GM13977 (cell line): ENCODE measurements at places on chromosomes 1 and 21.

DNA sequence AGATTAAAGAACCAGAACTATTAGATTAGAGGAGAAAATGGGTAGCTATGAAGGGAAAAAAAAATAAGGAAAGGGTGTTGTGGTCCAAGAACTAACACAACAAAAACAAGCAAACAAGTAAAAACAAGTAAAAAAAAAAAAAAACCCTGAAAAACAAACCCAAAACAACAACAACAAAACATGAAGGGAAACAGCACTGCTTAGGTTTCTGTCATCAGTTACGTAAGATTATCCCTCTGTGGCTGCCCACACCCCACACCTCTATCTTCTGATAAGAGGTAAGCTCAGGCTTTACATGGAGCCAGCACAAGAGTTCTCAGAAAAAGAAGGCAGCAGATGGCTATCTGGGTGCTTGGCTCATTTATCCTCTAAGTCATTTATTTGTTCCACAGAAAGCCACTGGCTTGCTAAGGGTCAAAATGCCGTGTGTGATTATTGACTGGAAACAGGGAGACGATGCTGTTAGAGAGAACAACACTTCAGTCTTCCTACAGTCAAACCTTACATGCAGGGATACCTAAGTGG, 57.5 kb downstream of the KIAA0319L start:
- no peak for DNase-seq

GRCh38 chr1:65149351-65150107, 1.5 kb downstream of the AK4 start:
- DNase-seq, result no peak

DNA sequence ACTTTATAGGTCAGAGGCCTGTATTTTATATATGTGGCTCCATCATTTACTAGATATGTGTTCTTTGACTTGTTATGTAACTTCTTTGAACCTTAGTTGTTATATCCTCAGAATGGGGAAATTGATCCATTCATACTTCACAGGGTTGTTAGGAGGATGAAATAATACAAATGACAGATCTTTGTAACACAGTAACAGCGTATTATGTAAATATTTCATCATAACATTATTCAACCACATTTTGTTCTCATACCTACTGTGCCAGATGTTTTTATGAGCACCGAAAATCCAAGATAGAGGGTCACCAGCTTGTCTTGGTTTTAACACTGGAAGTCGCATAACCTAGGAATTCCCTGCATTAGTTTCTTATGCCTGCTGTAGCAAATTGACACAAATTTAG, 3.3 kb downstream of the SUCO start:
- no peak for DNase-seq

DNA sequence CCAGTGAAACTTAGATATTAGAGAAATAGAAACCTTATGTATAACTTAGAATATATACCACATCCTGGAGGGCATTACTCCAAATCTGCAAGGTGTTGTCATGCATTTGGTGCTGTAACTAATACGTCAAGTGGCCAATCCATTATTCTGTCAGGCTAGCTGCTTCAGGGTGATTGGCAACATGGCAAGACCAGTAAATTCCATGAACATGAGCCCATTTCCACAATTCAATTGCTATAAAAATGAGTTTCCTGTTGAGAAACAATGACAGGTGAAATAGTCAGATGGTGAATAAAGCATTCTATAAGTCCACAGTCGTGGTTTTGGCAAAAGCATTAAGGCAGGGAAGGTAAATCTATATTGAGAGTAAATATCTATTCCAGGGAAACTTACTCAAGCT, 566.0 kb downstream of the ADGRL2 start:
- DNase-seq, result no peak

DNA sequence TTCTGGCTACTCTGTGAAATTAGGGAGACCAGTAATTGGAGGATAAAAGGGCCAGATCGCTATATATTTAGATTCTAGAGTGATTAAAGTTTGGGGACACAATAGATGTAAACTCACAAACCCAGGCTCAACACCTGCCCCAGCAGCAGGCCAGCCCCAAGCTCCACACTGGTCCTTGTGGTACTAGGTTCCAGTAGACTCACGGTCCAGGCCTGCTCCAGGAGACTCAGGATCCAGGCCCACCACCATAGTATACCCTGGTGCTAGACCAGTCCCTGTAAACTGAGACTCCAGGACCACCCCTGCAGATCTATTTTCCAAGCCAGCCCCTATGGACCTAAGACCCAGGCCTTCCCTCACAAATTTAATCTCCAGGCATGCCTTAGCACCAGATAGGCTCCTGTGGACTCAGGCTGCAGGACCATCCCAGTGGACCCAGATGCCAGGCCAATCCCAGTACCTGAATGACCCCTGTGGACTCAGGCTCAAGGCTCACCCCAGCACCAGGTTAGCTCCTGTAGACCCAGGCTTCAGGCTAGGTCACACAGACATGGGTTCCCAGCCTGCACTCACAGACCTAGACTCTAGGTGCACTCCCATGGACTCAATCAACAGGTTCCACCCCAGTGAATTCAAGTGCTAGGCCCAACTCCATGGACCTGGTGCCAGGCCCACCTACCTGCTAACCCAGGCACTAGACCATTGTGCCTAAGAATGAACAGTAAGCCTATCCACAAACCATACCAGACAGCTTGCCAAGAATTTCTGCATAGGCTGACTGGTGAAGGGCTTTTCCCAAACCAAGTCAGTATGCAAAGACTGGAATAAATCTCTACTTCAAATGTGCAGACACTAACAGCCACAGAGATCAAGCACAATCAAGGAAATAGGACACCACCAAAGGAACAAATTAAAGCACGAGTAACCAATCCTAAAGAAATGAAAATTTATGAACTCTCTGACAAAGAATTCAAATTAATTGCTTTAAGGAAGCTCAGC, 13.8 kb upstream of the DENND1B start:
- no peak for DNase-seq

DNA sequence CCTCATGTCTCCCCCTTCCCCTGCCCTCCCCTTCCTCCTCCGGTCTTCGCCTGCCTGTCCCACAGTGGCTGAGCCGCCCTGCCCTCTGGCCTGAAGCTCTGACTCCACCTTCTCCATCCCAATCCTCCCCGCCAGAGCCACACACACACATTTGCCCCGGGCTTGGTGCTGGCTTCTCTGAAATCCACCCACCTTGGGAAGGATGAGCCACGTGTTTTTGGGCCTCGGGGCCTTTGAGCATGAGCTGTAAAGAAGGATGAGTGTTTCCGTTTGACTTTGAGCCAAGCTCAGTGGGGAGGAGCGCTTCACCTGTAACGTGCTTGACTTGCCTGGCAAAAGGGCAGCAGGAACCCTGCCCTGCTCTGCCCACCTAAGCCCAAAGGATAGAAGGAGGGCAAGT, 295.1 kb downstream of the SIPA1L2 start:
- DNase-seq, result no peak

- no peak for DNase-seq
Measured at GRCh38 chr1:58264462-58264861, 282.1 kb downstream of the OMA1 start.

DNA sequence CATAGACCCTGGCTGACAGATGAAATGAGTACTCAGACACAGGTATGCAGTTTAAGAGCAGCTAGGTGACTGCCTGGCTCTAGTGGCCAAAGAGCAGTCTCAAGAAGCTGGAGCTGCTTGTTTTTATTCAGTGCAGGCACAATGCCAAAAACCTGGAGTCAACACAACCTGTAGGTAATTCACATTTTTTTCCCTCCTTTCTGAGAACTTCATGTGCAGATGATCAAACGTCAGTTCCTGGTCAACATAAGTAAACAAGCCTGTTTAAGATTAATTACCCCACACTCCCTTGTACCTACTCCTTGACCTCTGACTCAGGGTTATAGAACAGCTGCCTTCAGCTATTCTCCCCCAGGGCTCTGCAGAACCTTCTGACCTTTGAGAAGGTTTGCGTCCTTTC, 17.3 kb upstream of the ACADM start:
- no peak for DNase-seq

DNA sequence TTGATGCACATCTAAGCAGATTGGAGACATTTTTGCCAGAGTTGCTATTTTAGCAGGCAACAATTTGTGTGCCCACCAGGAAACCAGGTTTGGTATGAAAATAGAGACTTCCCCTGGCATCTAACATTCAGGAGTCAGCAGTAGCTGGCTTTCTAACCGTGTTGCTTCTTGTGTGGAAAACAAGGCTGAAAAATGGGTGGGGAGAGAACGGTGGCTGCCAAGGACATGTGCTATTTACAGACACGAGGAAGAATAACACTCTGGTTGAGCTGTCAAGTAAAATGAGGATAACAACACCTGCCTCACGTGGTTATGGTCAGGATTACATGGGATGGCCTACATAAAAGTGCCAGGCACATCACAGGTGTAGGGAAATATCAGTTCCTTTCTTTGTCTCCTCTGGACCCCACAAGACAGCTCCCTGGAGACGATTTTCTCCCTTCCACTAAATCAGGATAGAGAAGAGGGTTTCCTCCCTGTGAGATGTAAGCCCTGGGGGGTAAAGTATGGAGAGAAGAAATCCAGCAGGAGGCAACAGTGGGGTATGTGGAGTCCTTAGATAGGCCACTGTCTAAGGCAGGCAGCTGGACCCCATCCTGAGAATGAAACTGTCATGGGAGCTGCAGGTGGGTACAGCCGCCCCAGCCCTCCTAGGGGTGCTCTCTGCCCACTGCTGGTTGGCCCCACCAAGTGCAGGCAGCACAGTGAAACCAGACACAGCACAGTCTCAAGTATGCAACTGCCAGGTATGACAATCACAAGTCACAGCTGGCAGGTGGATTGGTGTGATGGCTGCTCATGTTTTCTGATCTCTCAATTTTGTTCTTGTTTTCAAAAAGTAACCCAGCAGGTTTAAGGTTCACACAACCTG, 80.3 kb downstream of the TENT5C start:
- DNase-seq, result no peak

DNA sequence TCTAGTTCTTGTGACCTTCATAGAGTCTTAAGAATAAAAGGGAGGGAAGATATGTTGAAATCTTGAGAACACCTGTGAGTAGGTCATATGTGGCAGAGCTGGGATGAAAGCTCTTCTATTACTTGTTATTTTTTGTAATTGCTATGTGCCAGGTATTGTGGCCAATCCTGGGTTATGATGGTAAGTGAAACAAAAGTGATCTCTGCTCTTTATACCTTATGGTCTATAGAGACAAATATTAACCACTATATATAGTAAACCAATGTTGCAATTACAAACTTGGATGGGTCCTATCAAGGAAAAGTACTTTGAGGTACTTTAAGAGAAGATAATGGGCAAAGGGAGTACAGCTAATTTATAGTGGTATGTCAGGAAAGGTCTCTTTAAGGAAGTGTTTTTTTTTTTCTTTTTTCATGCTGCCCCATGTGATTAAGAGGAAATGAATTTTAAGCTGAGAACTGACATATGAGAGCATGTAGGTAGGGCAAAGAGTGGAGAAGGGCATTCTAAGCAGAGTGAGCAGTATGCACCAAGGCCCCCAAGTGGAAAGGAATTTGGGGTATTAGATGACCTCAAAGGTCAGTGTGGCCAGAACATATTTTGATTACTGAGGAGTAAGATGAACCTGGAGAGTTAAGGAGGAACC, 43.3 kb downstream of the POU2F1 start:
- no peak for DNase-seq

- no peak for DNase-seq
Measured at GRCh38 chr1:41514381-41514780, 29.9 kb upstream of the EDN2 start.

GRCh38 chr1:60069691-60070090, 3.9 kb downstream of the C1orf87 start:
- no peak for DNase-seq

DNA sequence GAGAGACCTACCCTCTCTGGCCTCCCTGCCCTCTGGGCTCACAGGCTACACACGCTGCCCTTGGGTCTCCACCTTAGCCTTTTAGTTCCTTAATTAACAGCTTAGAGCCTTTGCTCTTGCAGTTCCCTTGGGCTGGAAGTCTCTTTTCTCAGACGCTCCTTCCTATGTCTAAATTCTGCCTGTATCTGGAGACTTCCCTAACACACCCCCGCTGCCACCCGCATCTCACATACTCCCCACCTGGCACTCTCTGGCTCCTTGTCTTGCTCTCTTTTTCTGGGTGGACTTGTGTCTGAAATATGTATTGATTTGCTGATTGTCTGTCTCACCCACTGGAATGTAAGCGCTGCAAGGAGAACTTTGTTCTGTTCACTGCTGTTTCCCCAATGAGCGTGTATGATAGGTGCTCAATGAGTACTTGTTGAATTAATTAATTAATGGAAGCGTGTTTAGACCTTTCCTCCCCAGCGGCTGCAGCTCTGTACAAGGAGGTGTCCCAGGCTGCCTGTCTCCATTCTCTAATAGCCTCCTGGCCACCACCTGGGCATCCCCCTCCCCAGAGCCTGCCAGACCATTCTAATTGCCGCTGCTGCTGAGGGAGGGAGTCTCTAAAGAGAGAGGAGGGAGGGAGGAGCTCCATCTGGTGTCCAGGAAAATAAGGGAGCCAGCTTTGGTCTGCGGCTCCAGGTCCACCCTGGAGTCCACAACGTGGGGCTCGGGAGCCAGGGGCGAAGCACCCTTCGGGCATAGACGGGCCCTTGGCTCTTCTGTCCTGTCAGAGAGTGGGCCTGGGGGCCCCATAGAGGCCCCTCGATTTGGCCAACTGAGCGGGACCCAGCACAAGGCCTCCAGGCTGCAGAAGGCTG, 95.4 kb downstream of the RNF220 start:
- no peak for DNase-seq

GRCh38 chr1:22749919-22750684, 39.5 kb downstream of the EPHB2 start:
- DNase-seq, result no peak

DNA sequence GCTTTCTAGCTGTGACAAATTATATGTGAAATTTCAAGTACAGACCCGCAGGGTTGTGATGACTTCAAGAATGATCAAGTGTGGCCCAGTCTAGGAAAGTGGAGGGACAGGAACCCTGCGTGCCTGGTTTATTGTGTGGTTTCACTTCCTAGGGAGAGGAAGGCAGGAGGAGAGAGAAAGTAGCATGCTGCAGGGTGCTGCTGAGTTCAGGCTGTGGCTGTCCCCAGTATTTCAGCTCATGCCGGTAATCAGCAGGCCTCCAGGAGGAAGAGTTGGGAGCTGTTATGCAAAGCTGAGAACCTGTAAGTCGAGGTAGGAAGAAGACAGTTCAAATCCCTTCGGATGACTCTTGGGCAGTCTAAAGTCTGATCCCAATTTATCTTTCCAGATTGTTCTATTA, 140.4 kb downstream of the ROR1 start:
- no peak for DNase-seq

DNA sequence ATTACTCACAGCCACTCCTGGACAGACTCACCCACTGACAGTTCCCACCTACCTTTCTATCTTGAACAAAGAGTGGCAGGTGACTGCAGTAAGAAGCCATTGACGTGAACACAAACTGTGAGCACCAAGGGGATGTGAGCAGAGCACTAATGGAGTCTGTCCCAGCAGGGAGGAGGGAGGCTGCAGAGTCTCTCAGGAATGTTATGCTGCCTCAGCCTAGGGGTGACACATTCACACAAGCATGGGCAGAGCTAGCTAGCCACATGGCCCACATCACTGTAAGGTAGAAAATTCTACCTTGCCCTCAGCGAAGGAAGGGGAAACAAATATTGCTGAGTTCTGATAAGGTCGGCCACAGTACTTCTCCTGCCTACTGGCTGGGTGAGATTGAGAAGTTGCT, 56.8 kb upstream of the PTGFRN start:
- DNase-seq, result no peak

GRCh38 chr1:117161887-117162286, 40.3 kb upstream of the TRIM45 start:
- DNase-seq, result no peak

- DNase-seq, result no peak
Measured at GRCh38 chr1:83574791-83575190, 424.1 kb downstream of the TTLL7 start.
